CD8-positive, alpha-beta T cell (primary cell): ENCODE measurements at places on chromosomes 3 and 15. TPM values are rescaled to one million over a fixed set of nuclear protein-coding genes. Genes with fewer than 3 reads are reported as not detected.

DNA sequence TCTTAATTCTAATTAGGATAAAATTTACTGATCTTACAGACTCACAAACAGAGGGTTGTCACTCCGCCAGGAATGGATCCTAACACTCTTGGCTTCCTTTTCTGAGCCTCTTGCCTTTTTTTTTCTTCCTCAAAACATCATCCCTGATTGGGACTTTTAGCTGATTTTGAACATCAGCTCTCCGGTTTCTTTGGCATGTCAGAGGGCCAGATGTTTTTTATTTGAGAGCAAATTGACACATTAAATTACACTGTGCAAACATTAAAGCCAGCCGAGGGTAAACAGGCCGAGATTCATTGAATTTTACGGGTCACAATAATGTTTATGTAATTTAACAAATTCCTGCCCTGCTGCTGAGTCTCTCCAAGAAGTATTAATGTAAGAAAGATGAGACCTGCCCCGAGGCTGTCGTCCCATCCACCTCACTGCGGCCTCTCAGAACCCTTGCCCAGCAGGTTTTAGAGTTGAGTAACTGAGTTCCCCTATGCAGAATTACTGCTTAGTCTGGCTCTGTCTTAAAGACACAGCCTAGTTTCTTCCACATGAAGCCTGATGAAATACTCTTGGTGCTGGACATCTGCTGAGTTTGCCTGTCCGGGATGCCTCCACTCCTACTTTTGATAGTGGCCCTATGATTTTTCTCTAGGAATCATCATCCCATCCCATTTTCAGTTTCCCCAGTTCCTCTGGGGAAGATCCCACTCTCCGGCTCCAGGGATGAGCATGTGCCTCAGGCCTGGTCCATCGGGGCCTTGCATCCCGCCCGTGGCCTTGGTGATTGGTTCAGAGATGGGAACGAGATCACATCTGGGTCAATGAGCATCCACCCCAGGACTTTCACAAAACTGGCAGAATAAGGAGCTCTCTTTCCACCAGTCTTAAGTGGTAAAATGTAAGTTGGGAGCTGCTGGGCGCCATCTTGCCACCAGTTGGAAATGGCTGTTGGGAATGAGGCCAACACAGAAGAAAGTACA, 226.6 kb upstream of the TLE3 start:
- DNase-seq: no peak

DNA sequence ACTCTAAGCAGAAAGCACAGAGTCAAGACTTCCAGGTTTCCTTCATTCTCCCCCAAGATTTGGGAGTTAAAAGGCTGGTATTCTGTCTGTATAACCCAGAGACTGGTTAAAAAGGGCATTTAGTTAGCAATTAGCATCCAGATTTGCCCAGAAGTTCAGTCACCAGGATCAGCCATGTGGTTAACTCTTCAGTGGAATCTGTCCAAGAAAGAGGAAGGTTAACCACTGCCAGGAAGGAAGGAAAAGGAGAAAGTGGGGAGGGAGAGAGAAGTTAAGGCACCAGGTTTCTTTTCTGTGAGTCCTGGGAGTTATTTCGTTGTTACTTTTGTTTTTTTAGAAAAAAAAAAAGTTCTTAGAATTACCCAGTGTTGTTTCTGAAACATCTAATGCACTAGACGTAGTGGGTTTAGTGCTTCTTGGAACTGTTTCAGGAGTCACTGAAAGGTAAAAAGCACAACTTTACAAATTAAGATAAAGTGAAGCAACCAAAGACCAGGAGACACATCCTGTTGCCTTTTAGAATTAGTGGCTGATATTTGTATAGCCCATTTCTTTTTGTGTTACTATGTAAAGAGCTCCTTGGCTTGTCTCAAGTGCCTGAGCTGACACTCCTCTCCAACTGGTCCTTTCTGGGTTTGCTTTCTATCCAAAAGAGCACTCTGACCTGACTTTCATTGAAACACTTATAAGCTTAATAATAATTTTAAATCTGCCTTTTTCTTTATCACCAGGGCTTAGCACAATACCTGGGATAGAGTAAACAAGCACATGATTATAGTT, 128.6 kb downstream of the ABI3BP start:
- no peak for DNase-seq

GRCh38 chr3:169861871-169862270, 7.9 kb downstream of the LRRC31 start:
- no peak for DNase-seq

- DNase-seq: no peak
These were observed 283.1 kb downstream of the NFKBIZ start for GRCh38 chr3:102132370-102132769.

- DNase-seq: no peak
These were observed 172.6 kb downstream of the RBMS3 start for GRCh38 chr3:29453284-29454001.

GRCh38 chr15:40340740-40341400, at the start of gene CCDC9B:
TSS of gene CCDC9B (minus strand) at chr15:40340939. CDS start at chr15:40340819, 120 bp downstream.
- no peak for DNase-seq

DNA sequence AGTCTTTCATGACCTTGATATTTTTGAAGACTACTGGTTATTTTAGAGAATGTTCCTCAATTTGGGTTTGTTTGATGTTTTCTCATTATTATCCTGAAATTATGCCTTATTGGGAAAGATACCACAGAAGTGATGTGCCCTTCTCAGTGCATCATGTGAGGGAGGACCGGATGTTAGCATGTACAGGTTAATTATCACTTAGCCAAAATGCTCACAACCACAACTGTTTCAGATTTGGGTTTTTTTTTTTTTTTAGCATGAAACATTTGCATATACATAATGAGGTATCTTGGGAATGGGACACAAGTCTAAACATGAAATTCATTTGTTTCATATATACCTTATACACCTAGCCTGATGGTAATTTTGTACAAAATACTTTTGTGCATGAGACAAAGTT, 59.8 kb downstream of the PIK3R4 start:
- no peak for DNase-seq

DNA sequence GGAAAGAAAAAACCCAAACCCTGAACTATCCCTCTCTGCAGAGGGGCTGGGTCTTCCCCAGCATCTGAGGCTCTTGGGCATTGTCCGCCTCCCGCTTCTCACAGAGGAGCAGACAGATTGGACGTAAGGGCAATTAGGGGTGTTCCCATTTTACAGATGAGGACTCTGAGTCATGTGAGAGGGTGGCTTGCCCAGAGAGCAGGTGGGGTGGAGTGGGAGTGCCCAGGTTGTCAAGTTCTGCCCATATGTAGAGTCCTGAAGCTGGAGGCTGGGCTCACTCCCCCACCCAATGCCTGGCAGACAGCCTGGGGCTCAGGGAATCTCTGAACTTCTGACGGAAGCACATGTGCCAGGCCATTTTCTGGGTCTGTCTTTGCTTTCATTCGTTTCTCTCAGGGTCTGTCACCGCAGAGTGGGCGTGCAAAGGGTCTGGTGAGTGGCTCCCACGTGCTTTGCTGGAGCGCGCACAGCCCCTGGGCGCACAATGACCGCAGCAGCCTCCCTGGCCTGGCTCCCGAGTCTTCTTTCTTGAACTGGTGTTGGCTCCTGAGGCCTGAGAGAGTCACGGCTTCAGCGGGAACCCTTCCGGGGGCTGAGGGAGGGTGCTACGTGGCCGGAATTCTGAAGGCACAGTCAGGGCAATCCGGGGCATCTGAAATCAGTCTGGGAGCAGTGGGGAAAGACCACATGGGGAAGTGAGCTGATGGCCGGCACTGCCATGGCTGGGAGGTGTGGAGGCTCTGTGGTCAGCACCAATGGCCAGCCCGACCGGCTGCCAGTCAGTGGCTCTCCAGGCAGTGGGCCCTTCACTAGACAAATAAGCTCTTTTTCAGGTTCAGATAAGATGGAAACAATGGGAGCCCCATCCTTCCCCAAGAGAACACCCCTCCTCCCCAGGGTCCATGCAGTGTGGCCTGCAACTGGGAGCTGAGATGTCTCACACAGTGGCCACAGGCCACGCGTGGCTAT, 1.1 kb upstream of the TRPM1 start:
- DNase-seq: no peak

DNA sequence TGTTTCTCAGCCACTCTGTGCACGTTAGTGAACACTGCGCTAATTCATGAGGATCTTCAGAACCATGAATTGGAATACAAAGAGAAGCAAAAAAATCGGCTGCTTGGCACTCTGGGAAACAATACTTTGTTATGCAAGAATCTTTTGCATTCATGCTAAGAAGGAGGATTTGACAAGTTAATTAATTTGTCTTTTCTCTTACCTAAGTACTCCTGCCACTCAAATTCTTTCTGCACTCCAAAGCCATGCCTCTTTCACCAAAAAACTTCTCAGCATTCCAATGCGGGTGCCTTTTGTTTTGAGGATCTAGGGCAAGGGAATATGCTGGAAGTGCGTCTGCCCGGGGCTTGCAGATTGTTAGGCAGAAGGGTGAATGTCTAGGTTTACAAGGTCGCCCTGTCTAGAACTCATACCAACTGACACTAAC, 11.3 kb upstream of the KAT2B start:
- DNase-seq: no peak

GRCh38 chr15:77975332-77976094, 102.0 kb downstream of the TBC1D2B start:
- no peak for DNase-seq

- DNase-seq: no peak
These were observed 165.0 kb downstream of the PDZRN3 start for GRCh38 chr3:73459711-73460110.

DNA sequence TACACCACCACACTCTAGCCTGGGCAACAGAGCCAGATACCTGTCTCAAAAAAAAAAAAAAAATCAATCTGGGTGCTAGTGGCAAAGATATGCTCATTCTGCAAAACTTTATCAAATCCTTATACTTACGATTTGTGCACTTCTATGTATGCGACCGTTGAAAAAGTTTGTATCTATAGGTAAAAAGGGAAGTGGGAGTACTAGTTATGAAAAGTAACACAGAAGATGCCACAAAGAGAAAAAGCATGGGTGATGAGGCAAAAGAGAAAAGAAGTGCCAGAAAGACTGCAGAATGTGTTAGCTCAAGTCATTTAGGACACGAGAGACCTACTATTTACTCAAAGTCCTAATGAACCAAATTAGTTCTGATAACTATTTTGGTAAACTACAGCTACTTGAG, 407.8 kb downstream of the SHQ1 start:
- DNase-seq: no peak

DNA sequence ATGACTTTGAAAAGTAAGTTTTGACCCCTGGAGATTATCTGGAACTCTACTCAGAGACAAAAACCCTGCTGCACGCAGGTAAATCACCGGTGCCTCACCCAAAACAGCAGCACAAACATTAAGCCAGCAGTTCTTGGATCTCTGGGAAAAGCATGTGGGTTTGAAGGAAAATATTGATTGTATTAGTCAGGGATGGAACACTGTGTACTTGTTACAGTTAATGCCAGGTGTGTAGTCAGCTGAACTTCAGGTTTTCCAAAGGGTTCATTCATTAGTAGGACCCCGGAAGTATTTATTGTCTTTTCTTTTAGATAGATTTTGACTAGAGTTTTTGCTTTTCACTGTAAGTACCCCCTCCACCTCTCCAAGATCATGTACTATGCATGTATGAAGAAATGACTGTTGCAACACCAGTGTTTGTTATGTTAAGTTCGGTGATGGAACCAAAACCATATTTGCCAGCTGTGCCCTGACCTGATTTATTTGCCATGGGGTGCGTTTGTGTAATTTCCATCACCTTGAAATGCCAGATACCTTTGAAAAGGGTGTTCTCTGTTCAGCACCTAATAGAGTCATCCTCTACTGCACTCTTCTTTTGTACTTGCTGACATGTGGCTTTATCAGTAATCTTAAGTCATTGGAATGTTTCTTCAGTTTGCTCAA, 14.5 kb downstream of the ARHGEF26 start:
- no peak for DNase-seq

- no peak for DNase-seq
These were observed 13.9 kb downstream of the BTBD1 start for GRCh38 chr15:83053151-83053550.

DNA sequence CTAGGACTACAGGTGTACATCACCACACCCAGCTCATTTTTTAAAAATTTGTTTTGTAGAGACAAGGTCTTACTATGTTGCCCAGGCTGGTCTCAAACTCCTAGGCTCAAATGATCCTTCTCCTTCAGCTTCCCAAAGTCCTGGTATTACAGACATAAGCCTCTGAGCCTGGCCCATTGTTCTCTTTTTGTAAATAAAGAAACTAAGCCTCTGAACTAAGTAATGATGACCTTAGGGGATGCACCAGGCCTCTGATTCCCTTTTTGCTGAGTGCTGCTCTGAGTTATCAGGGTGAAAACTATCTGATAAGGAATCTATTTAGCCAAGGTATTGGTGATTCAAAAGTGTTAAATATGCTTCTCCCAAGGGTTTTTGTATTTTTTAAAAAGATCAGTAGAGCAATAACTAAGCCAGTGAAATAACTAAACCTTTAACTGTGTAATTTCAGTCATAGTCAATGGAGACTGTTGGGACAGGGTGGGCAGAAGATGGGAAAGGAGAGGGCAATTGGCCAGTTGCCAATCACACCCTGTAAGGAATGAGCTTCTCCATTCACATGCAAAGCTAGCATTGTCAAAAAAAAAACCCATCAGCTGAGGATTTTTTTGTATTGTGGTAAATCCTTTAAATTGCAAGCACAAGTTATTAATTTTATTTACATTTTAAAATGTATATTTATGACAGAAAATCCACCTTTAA, 194.8 kb upstream of the PFN2 start:
- no peak for DNase-seq

DNA sequence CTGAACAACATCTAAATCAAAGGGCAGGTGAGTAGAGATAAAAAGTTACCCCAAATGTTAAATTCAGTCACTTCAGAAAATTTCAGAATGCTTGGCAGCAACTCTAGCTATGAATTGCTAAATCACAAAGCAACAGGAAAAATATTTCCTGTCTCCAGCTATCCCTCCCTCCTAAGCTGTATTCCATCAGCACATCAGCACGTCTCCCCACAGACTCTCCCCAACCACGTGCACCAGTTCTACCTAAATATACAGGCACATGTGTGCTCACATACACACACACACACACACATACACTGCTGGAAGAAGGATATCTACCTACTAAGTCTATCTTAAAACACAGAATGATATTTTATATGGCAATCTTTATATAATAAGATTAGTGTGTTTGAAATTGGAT, 177.1 kb upstream of the ARHGEF26 start:
- no peak for DNase-seq

GRCh38 chr3:186097663-186098451, 11.0 kb downstream of the ETV5 start:
- DNase-seq: no peak

DNA sequence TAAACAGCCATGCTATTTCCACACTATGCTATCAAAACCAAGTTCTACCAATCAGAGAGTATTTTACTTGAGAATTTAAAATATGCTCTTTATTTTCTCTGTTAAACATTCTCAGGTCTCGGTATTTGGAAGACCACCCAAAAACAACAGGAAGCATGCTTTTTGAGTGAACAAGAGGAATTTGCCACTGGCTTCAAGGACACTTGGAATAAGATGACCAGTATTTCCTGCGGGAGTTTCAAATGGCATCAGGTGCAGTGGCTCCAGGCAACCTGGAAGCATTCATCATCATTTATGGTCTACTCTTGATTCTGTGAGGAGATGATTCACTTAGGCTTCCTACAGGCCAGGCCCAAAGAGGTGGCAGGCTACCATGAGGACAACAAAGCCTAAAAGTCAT, 305.7 kb upstream of the ATP11B start:
- DNase-seq: no peak

TMEM45A gene
- total RNA-seq: 0.16 TPM

FHIT gene
- total RNA-seq: 7.6 TPM

POTEB gene
- total RNA-seq: not detected

CHRFAM7A gene
- not detected for total RNA-seq

MESP2 gene
- not detected for total RNA-seq

KNG1 gene
- total RNA-seq: not detected

TUSC7 gene
- not detected for total RNA-seq

FAM81A gene
- not detected for total RNA-seq

SCN11A gene
- total RNA-seq: 0.11 TPM

ABCC5 gene
- 8.3 TPM for total RNA-seq
